Thoracic aorta (tissue), 2 donors: ENCODE measurements at places on chromosomes 12 and 14.

GRCh38 chr14:93008381-93008780 lies 85.4 kb downstream of the CHGA start:
- no peak for DNase-seq

DNA sequence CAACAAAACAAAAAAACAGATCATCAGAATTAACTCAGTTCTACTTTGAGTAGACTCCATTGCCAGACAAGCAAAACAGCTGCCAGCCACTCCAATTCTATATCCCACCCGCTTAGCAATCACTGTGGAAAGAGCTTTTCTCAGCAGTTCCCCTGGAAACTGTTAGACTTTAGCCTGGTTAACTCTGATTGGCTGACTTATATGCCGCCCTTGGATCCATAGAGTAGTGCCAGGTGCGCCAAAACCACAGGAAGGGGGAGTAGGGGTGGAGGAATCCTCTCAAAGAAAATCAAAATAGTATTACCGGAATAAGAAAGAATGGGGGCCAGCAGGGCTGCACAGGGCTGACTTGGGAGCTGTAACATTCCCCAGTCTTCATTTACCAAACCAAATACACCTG lies 5.4 kb upstream of the EML5 start:
- no peak for DNase-seq

- no peak for DNase-seq
These were observed 97.9 kb upstream of the USP44 start for GRCh38 chr12:95648990-95649791.

GRCh38 chr14:31297701-31298344 lies 90.2 kb upstream of the HECTD1 start:
- DNase-seq = no peak

DNA sequence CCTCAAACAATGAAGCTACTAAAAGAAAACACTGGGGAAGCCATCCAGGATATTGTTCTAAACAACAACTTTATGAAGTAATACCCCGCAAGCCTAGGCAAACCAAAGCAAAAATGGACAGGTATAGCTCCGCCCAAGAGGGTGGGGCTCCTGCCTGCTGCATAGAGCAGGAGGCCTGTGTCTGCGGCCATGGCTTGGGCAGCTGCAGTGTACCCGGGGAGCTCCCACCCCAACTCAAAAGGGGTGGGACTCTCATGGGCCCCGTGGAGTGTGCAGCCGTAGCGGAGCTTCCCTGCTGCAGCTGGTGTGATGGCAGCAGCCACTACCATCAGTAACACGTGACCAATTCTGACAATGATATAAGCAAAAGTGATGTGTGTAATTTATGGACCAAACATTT lies 264.2 kb upstream of the KITLG start:
- DNase-seq = no peak

DNA sequence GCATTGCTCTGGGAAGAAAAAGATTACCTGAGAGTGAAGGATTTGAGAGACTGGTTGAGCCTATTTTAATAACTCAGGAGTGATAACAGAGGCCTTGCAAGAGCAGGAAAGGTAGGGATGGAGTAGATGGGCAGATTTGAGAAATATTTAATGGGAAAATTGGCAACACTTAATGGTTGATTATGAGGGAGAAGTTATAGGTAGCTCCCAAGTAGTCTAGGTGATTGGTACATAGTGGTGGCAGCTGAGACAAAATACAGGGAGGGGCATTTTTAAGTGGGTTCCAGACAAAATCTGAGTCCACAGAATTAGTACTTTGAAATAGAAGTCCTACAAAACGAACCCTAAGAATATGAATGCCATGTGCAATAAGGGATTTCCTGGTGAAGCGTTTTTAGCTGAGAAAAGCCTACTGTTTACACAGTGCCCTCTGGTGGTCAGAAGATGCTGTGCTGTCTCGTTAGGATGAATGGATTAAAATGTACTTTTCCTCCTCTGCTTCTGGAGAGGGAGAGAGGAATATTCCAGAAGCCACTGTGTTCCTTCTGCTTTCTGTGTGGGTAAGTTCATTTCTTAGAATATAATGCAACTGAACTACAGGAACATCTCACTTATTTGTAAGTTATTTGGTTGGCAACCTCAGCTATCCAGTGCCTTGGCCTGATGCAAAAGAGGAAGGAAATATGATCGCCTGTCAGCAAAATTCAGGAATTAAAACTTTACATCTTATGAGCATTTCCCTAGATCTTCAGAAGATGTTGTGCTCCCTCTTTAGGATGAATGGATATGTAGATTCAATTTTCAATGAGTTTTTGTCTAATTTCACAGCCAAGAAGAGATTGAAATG lies 6.5 kb downstream of the ZBTB1 start:
- DNase-seq = peak; percentile 20

GRCh38 chr14:92366237-92366636 lies 43.3 kb downstream of the SLC24A4 start:
- DNase-seq = no peak

DNA sequence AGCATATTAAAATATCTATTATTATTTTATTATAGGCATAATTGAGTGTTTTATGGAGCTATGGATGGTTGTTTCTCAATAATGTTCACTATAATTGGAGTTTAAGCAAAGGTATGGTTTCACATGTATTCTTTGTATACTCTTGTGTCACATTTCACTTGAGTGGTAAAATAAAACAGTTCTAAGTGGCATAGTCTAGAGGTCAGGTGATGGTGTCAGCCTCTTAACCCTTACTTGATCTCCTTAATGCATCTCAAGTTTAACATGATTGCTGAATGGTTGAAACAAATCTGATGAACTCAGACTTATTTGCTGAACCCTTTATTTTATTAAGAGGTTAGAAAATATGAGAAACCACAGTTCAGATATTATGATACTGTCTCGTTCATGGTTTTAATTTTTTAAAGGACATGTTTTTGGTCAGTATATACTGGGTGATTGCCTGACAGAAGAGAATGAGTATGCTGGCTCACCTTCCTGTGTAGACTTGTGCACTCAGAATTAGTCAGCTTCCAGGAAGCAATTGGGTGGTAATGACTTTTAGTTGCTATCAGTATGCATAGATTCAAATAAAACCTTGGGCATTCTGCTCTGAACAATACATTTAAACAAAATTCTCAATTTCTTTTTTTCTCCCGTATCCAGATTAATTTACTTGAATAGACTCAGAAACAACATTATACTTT lies 464.6 kb downstream of the PCNX1 start:
- DNase-seq = no peak

- no peak for DNase-seq
These were observed 176.0 kb upstream of the DYRK2 start for GRCh38 chr12:67472539-67472938.

- DNase-seq = no peak
These were observed 1013.6 kb downstream of the FLRT2 start for GRCh38 chr14:86543521-86543920.
